ENCODE measurements at places on chromosomes 16 and 17.

- no peak for DNase-seq
Observed at GRCh38 chr17:33765871-33766270, 472.8 kb upstream of the ASIC2 start.

GRCh38 chr17:65172496-65173136 is 35.4 kb downstream of the RGS9 start:
- no peak for DNase-seq

- DNase-seq: no peak
Observed at GRCh38 chr17:83100853-83101391, 21.5 kb downstream of the METRNL start.

DNA sequence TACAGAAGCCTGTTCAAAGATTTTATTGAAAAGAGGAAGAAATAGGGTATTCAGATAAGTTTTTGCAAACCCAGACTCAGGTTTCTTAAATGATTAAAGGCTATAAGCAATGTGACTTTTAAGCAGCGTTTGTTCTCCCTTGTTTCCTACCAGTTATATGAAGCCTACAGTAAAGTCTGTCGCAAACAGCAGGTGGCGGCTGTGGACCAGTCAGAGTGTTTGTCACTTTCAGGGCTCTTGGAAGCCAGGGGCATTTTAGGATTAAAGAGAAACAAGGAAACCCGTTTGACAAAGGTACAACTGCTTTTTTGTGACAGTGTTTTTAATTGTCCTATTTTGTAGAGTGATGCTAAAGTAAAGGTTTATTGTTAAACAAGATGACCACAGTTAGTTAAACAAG is 7.7 kb upstream of the RARA start:
- DNase-seq: no peak
